ENCODE measurements at places on chromosomes 1 and 21.

GRCh38 chr1:200654660-200655059 lies 15.0 kb downstream of the DDX59 start:
- DNase-seq, result no peak

DNA sequence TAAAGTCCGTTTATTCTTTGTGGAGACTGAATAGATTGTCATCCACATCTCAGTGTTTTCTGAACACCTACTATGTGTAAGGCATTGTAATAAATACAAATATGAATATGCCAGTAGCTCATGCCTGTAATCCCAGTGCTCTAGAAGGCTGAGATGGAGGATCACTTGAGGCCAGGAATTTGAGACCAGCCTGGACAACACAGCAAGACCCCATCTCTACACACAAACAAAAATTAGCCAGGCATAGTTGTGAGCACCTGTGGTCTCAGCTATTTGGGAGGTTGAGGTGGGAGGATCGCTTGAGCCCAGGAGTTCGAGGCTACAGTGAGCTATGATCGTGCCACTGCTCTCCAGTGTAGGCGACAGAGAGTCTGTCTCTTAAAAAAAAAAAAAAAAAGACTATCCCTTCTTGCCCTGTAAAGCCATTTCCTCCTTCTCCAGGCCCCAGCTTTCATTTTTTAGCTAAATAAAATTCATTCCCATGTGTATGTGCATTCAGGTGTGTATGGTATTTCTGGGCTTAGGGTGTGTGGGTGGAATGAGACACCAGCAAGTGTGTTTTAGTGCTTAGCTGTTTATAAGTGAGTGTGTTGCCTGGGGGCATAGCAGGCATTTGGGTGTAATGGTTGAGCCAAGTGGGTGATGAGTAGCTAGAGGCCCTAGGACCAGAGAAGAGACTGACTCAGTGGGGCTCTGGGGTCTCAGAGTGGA lies 7.8 kb downstream of the CELSR2 start:
- no peak for DNase-seq

DNA sequence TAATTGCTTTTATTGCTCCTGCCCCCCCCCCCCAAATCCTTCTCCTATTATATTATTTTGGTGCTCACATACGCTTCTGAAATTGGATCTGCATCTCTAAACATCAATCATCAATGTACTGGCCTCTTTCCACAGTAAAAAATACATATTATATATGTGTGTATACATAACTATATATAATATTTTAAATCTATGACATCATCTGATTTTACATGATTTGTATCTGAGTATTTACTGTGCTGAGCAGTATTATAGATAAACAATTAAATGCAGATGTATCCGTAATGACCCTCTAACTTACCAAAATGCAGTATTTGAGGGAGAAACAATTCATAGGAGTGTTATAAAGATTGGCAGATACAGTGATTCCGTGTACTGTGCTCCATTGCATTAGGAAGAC lies 832 bp downstream of the PLPPR4 start:
- no peak for DNase-seq

- no peak for DNase-seq
Measured at GRCh38 chr1:51575406-51576084, 41.3 kb upstream of the OSBPL9 start.

DNA sequence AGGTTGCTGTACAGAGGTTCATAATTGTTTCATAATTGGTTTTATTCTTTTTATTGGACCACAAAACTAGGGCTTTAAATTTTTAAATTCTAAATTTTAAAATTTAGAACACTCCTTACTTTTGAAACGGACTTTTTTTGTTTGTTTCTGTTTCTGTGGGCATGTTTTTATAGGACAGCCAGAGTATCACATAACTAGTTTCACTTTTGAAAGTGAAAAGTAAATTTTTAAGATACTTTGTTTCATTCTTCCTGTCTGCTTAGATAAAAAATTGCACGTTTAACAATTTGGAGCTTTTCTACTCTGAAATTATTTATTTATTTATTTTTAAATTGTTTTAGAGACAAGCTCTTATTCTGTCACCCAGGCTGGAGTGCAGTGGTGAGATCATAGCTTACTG lies 29.7 kb downstream of the MDM4 start:
- no peak for DNase-seq

DNA sequence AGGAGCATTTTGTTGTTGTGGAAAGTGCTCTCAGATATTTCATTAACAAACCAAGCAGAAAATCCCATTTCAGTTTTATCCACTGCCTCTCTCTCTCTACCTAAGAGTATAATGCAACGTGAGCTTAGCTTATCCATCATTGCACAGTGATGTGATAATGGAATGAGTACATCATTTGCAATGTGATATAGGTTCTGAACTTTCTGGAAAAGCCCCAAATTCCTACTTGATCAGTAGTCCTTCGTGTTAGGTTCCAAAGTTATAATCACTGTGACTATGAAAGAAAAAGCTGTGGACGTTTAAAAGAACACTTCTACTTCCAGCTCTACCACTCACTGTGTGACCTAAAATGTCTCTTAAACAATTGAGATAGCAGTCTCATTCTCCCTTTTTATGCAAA lies 76.4 kb upstream of the PRMT6 start:
- DNase-seq, result no peak
